ENCODE measurements at places on chromosomes 5 and 9.

GRCh38 chr5:88159591-88159990 lies 109.1 kb downstream of the TMEM161B start:
- no peak for DNase-seq

- no peak for DNase-seq
Observed at GRCh38 chr5:6704361-6704851, 8.8 kb upstream of the TENT4A start.

GRCh38 chr5:73565969-73566547 lies 515 bp downstream of the UTP15 start:
- DNase-seq, result no peak

DNA sequence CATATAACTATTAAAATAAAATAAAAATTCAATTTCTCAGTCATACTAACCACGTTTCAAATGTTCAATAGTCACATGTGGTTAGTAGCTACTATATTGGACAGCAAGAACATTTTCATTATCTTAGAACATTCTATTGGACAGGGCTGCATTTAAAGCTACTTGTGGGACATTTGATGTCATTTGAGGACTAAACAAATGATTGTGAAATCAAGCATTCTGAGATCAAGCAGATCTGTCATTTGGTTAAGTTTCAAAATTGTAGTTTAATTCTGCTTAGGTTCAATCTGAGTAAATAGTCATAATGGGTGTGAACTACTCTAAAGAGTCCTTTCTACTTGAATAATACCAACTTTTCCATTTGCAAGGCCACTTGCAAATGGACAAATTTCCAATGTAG lies 226.9 kb upstream of the C9orf72 start:
- DNase-seq, result no peak

DNA sequence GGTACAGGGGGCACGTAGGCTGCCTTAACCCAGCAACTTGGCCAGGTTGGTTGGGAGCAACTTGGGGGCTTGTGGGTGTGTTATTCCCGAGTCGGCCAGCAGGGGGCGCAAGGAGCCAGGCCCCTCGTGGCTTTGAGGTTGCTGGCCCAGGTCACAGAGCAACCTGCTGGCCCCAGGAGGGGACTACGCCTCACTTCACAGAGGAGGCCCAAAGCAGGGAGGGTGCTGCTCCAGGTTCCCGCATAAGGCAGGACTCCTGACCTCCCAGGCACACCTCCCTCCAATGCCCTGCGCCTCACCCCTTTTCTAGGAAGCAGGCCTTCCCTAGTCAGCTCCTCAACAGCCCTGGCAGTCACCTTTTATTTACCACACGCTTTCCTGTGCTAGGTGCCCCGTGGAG lies 18.1 kb downstream of the KYAT1 start:
- DNase-seq, result peak; percentile 75

- DNase-seq, result no peak
Observed at GRCh38 chr9:118426772-118427171, 722.6 kb downstream of the TLR4 start.

- no peak for DNase-seq
Observed at GRCh38 chr5:28253431-28253830, 1215.0 kb upstream of the CDH9 start.

DNA sequence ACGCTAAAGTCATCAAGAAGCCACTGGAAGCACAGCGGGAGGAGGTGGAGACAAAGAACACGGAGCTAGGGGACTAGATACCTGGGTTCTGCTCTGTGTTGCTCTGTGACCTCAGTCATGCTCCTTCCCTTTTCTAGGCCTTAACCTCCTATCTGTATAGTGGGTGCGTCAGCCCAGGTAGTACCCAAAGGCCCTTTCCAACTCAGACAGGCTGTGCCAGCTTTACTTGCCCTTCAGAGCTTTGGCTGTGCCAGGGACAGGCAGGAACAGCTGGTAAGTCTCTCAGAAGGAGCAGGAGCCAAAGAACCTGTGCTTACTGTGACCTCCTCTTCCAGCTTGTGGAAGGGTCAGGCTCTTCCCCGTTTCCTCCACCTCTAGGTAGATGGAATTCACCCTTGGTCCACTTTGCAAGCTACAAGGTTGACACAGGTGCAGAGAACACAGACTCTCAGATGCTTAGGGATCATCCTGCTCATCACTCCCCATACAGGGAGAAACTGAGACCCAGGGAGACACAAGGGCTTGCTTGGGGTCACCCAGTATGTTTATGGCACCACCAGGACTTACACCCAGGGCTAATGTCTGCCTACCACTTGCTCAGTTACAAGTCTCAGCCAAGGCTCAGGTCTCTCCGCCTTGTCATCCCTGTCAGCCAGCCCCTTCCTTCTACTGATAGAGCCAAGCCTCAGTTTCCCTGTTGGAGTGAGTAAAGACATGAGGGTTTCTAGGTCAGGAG lies 1.7 kb downstream of the CCDC69 start:
- DNase-seq, result no peak

GRCh38 chr5:132384506-132385050 lies 15.1 kb downstream of the SLC22A5 start:
- no peak for DNase-seq

DNA sequence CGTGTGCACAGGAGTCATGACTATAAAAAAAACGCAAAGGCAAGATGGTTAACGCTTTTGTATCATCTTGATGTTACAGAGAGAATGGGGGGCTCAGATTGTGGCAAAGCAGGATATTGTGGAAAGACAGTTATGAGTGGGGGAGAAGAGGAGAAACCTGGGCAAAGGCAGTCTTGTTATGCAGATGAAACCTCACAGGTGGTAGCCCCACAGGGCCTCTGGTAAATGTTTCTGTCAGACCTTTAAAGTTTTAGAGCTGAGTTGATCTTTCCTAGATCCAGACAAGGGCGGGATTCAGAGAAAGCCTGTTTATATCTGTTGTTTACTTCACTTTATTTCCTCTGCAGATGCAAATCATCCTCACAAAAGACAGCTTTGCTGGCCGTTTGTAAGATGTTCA lies 55.2 kb downstream of the C9orf85 start:
- DNase-seq, result no peak
